Activated CD4-positive, alpha-beta T cell treated with anti-CD3 and anti-CD28 coated beads for 4 hours (primary cell): ENCODE measurements at places on chromosomes 11 and 22.

- DNase-seq = no peak
These were observed 8.7 kb downstream of the TSKU start for GRCh38 chr11:76791861-76792260.

- DNase-seq = no peak
These were observed 1.7 kb upstream of the MRTFA start for GRCh38 chr22:40638261-40638660.

DNA sequence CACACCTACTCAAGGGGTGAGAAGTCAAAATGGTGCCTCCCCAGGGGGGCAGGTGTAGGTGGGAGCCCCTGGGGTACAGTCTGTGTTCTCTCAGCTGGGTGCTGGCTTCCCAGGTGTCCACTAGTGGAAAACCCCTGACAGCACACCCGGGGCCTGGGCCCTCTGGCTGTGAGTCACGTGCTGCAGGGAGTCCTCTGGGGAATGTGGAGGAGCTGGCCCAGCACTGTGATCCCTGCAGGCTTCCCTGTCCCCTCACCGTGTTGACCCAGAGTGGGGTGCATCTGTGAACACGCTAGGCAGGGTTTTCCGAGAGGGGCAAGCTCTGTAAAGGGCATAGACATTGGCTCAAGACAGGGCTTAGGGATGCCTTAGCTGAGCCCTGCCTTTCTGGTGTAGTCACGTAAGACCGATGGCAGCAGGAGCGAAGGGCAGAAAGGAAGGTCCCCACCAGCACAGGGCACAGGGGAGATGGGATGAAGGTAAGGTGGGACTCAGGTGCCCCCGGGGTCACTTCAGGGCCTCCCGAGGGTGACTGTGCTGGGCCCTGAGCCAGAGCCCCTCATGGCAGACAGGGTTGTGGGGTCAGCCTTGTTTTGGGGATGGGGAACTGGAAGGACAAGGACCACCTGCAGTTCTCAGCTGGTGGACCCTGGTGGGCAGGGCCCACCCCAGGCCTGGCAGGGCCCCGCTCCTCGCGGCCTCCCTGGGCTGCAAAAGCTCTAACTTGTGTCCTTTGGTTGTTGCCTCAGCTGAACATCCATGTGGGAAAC, 14.1 kb downstream of the DERL3 start:
- no peak for DNase-seq

DNA sequence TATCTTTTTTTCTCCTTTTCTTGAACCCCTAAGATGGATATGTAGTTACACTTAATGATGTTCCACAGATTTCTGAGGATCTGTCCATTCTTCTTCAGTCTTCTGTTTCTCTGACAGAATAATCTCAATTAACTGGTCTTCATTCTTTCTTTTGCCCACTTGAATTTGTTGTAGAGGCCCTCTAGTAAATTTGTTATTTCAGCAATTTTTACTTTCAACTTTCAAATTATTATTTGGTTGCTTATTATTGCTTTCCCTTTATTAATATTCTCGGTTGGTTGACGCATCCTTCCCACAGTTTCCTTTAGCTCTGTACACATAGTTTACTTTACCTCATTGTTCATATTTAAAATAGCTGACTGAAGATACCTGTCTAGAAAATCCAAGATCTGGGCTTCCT, 1013.7 kb upstream of the CNTN5 start:
- DNase-seq = no peak

DNA sequence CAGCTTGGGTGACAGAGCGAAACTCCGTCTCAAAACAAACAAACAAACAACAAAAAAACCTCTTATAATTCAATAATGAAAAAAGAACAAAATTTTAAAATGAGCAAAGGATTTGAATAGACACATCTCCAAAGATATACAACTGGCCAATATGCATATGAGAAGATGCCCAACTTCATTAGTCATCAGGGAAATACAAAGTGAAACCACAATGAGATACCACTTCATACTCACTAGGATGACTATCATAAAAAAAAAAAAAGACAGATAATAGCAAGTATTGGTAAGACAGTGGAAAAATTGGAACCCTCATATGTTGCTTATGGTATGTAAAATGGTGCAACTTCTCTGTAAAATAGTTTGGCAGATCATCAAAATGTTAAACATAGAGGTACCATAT, 28.7 kb upstream of the BARX2 start:
- no peak for DNase-seq

GRCh38 chr11:74731301-74732094, at the start of gene CHRDL2:
Gene CHRDL2, minus strand, starts transcription at chr11:74731426. Its CDS starts 538 bp downstream, at chr11:74730888.
- DNase-seq = no peak

GRCh38 chr11:17378655-17379054, 9.8 kb downstream of the KCNJ11 start:
- DNase-seq = no peak

GRCh38 chr11:88520391-88520790, 182.9 kb upstream of the CTSC start:
- DNase-seq = no peak

DNA sequence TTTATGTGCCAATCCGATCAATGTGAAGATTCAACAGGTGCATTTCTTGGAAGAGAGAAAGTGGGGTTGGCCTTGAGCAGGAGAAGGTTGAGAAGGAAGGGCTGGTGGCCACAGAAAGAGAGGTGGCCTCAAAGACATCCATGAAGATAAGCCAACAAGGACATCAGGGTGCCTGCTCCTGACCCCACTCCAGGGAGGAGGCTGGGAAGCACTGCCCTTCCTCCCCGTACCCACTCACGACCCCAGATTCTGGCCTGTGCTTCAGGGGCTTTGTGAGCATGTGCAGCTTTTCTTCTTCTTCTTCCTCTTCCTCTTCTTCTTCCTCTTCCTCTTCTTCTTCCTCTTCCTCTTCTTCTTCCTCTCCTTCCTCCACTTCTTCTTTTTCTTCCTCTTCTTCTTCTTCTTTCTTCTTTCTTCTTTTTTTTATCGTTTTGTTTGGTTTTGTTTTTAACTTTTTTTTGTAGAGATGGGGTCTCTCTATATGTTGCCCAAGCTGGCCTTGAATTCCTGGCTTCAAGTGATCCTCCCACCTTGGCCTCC, 30.3 kb downstream of the DKK3 start:
- DNase-seq = no peak

DNA sequence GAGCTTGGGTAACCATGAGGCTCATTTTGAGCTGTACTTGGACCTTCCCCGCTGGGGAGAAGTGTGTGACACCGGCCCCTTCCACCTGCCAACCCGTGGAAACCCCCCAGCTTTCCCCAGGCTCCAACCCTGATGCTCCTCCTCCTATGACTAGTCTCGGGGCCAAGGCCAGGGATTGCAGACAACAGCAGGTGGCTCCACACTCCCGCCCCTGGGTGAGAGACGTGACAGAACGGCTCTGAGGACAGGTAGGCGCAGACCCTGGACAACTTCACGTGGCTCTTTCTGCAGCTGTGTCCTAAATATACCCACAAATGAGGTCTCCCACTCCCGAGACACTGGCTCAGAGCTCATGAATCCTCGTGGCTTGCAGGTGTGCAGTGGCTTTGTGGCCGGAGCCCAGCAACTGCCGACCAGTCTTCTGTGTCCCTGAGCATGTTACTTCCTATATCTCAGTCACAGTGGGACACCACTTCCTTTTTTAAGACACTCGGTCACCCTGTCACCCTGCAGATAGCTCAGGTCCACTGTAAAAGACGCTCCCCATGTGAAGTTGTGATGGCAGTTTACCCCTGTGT, 55.2 kb downstream of the NECTIN1 start:
- no peak for DNase-seq

- DNase-seq = no peak
These were observed 115.8 kb upstream of the NECTIN1 start for GRCh38 chr11:119844808-119845207.

DNA sequence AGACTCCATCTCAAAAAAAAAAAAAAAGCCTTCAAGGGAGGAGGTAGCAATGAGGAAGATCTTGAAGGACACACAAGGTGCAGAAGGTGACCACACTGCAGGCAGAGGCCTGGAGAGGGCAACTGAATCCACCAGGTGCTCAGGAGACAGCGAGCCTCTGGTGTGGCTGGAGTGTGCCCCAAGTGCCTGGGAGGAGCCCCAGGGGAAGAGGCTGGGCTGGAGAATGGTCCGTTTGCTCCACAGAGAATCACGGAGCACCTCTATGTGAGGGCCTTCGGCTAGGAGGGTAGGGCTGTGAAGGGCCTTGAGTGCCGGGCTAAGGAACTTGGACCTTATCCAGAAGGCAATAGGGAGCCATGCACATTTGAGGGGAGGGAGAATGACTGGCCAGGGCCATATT, 50.3 kb downstream of the ARRB1 start:
- no peak for DNase-seq

GRCh38 chr11:71556018-71556417, 7.8 kb downstream of the KRTAP5-9 start:
- no peak for DNase-seq

DNA sequence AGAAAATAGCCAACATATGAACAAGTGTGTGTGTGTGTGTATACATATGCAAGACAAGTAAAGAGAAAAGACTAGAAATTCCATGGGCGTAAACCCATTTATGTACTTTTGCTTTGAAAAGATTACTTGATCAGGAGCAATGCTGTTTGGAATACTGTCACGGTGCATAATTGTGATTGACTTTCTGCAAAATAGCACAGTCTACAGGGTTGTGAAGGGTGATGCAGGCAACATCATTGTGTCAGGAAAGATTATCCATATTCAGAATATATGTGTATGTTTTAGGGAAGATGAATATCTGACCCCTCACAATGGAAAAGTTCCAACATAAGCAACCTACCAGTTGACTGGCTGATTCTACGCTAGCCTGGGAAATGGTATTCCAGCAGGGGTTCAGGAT, 307.7 kb downstream of the JRKL start:
- DNase-seq = no peak

DNA sequence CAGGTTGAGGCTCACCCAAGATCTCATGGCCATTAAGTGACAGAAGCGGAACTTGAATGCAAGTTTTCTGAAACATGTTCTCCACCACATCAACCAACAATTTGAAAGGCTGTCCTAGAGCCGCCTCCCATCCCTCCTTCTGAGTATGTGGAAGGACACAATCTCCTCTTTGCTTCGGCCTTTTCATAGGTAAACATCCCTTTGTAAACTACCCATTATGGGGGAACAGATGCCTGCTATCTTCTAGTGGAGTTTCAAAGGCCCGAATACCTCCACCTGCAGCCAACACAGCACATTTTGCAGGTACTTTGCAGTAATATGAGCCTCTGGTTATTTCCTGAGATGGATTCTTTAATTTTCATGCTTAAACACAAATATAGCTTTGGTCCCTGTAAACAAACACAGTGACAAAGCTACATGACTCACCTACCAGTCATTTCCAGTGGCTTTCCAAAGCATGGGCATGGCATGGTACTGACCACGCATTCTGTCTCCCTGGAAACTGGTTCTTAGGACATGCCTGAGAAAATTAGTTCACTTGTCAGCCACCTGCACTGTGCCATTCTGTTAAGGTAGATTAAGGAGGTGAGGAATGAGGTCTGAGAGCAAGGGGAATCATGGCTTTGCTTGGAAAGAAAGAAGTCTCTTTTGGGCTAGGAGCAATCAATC, 60.2 kb downstream of the EHF start:
- no peak for DNase-seq

- DNase-seq = peak; percentile 91
These were observed 1.4 kb downstream of the ASCL2 start for GRCh38 chr11:2268729-2269600.

DNA sequence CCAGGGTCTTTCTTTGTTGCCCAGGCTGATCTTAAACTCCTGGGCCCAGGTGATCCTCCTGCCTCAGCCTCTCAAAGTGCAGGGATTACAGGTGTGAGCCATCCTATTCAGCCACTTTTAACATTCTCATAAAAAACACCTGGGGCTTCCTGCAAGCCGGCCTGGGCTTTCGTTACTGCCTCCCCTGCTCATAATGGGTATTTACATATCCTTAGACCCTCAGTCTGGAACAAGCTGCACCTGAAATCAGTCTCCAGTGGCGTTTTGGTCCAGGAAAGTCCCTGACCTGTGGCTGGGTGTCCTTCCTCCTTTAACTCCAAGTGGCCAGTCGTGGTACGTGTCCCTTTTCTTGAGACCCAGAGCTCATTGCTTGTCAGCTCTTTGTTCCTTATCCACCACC, 320.7 kb downstream of the TMEM135 start:
- DNase-seq = no peak

GRCh38 chr22:20571531-20572007, 64.2 kb downstream of the MED15 start:
- peak; percentile 70 for DNase-seq

- peak; percentile 3 for DNase-seq
These were observed 21.4 kb upstream of the CDON start for GRCh38 chr11:126083829-126084607.

GRCh38 chr11:83475760-83476159, 189.6 kb upstream of the CCDC90B start:
- DNase-seq = no peak

- no peak for DNase-seq
These were observed 963.6 kb downstream of the BRD1 start for GRCh38 chr22:48863965-48864528.

DNA sequence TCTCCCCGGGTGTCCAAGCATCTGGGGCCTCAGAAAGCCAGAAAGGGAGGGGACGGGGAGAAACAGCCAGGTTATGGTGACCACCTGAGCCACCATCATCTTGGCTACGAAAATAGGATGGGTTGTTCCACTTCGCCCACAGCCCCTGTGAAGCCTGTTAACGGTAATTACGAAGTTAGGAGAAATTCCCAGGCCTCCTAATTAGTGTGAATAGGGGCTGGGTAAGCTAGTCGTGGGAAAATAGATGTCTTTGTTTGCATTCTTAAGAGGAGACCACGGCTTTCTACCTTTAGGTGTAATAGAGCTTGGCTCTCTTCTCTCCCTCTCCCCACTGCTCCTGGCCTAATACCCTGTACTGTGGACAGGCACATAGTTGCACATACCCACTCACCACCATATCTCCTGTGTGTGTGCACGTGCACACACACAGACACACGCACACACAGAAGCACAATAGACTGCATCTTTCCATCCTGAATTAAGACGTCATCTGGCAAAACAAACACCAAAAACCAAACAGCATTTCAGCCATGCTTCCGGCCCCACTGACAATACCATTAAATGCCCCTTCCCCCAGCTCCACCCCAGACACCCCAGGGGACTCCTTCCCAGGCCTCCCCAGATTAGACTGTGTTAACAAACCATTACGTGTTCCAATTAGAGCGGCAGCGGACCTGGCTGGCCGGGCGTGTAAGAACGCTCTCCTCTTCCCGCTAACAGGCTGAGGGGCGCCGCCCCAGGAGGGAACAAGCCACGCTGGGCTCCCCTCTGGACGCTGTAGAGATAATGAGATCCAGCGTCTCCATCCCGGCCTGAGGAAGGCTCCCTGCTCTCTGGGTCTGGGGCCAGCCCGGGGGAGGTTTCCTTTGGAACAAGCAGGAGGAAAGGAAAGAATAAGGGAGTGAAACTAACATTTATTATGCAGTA, 72.8 kb downstream of the TP53I11 start:
- no peak for DNase-seq
